ELR (cell line): ENCODE measurements at places on chromosomes 4 and X.

DNA sequence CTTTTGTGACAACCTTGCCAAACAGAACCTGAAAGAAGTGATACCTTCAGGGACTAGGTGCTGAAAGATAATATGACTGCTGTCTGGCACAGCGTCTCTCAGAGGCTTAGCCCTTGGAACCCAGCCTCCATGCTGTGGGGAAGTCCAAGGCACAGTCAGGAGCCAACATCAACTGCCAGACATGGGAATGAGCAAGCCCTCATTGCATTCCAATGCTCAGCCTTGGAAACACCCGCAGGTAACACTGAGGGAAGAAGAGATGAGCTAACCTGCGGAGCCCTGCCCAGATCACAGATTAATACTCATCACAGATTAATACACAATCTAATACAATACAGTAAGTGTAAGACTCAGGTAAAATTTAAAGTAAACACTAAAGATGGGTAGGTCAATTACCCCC is 31.5 kb downstream of the LDB2 start:
- no peak for DNase-seq

- DNase-seq, result peak; percentile 50
Observed at GRCh38 chrX:36160081-36160480, 240.5 kb downstream of the CFAP47 start.

- DNase-seq, result no peak
Observed at GRCh38 chr4:97404876-97405523, 738.3 kb downstream of the STPG2 start.

- no peak for DNase-seq
Observed at GRCh38 chr4:1399508-1400190, 6.6 kb downstream of the NKX1-1 start.

GRCh38 chrX:108735091-108735678 is 1.2 kb downstream of the IRS4 start:
- no peak for DNase-seq

GRCh38 chr4:85489273-85489981 is 14.5 kb downstream of the ARHGAP24 start:
- DNase-seq, result peak; percentile 58
